ENCODE measurements at places on chromosomes 1 and 21.

- peak; percentile 41 for DNase-seq
Measured at GRCh38 chr1:161185282-161185682, 8.0 kb upstream of the B4GALT3 start.

GRCh38 chr1:53909946-53910345 lies 16.0 kb downstream of the DIO1 start:
- DNase-seq: no peak

GRCh38 chr1:210857705-210858104 lies 276.2 kb downstream of the KCNH1 start:
- no peak for DNase-seq

DNA sequence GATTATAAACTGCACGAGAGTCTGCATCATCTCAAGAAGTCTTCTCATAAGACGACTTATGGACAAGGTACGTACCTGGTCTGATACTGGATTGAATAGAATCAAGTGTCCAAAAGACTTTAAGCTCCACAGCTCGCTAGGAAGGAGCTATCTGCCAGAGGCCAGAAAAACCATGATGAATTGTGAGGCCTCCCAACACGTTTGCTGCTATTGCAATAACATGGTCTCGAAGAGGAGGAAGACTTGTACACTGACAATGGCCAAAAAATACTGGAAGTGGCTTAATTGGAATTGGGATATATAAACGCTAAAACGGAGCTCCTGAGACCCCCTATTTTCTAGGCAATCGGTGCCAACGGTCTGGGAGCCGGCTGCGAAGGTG lies 534 bp downstream of the DNAJC28 start:
- DNase-seq: no peak

GRCh38 chr1:184954232-184954995 lies 19.9 kb downstream of the NIBAN1 start:
- DNase-seq: no peak

DNA sequence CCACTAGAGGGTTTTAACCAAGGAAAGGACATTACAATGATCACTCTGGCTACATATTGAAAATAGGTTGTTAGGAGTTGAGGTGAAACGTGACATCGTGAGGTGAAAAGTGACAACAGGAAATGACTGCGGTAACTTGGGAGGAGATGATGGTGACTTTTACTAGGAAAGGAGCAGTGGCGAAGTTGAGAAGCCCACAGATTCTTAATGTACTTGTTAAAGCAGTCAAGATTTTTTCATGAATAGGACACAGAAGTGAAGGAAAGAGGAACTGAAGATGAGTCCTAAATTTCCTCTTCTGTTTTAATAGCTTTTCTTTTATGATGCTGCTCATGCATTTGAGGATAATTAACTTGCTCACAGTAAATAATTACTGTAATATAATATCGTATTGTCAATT lies 59.5 kb downstream of the OMA1 start:
- no peak for DNase-seq

GRCh38 chr1:86938450-86938849 lies 24.0 kb downstream of the HS2ST1 start:
- no peak for DNase-seq

- DNase-seq: peak; percentile 48
Measured at GRCh38 chr1:178486100-178487069, 10.4 kb downstream of the CLEC20A start.

DNA sequence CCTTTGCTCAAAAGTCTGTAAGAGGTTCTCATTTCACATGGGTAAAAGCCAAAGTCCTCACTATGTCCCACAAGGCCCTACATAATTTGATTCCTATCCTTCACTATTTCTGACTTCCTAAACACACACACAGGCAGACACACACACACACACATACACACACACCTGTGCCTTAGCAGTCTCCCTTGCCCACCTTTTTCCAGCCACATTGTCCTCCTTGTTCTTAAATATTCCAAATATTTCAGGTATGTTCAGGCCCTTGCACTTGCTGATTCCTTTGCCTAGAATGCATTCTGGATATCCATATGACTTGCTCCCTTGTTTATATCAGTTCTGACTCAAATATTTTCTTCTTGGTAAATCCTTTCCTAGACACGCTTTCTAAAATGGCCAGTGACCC lies 54.6 kb downstream of the NTNG1 start:
- DNase-seq: no peak

DNA sequence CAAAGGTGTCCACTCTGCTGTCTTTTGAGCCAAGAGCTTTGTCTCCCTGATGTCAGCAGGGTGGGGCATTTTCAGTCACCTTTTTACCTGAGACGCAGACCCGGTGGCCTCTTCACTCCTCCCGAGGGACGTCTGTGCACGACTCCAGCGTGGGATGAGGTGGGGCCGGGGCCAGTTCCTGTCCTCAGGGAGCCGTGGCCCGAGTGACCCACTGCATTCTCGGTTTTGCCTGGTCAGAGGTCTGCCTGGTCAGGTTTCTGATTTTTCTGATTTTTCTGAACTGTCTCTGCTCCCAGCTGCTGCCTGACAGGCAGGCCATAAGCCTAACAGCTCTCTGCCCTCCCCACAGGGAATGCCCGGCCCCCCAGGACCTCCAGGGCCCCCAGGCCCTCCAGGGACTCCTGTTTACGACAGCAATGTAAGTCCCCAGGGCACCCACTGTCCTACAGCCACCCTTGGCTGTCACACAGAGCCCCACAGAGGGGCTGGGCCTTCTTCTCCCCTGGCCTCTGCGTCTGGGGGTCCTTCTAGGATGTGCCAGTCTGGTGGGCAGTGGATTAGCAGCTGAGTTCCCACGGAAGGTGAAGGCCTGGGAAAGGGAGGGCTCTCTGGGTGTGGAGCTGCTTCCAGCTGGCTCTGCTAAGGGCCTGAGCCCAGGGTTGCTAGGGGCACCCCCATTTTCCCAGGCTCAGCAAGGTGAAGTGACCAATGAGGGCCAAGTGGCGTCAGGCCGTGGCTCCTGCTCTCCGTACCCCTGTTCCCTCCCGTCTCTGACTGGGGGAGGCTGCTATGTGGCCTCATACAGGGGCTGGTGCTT lies 45.9 kb downstream of the SLC19A1 start:
- DNase-seq: no peak

DNA sequence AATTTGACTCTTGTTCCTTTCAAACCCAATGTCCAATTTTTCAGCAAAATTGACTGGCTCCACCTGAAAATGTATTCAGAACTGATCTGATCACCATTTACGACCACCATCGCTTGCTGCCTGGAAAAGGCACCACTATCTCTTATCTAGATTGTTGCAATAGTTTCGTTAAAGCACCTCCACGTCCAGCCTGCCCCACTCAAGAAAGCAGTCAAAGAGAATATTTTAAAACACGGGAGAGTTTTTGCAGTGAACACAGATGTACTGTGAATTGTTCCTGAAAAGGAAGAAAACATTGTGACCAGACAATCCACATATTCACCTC lies 4.0 kb upstream of the OR11L1 start:
- no peak for DNase-seq

GRCh38 chr21:34639250-34639649 lies 24.3 kb upstream of the RCAN1 start:
- DNase-seq: no peak

DNA sequence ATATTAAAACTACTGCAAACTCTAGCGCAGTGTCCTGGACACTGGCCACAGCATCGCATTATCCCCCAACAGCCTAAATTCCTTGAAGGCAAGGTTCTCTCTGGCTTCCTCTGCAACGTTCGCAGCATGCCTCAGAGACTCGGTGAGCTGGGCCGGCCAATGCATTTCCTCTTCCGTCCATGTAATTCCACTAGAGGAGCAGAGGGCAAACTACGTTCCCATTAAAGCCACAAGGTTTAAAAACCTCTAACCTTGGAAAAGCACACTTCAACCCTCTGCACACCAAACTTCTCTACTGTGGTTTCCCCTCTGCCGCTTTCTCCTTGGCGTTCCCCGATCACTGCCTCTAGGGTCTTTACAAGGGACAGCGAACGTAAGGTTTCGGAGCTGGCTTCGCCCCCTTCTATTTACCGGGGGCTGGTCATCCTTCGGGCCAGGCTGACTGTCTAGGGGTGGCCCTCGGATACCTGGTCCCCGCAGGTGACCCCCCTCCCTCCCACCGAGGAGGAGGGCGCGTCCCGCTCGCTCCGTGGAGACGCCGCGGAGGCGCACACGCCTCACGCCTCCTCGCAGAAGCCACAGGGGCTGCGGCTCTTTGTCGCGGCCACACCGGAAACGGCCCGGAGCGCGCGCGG lies 456 bp upstream of the SMYD2 start:
- no peak for DNase-seq

DNA sequence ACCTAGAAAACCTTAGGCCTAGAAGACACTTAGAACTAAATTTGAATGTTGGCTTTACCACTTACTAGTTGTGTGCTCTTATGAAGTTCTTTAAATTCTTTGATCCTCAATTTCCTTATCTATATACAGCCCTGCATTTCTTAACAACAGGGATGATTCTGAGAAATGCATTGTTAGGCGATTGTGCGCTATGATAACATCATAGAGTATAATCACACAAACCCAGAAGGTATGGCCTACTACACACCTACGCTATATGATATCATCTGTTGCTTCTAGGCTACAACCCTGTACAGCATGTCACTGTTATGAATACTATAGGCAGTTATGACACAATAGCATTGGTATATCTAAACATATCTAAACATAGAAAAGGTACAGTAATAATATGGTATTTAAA lies 137.4 kb downstream of the CHD1L start:
- no peak for DNase-seq

- no peak for DNase-seq
Measured at GRCh38 chr1:4868521-4868920, 214.1 kb downstream of the AJAP1 start.

- peak; percentile 82 for DNase-seq
Measured at GRCh38 chr1:171741872-171742576, at the start of gene VAMP4. Gene VAMP4 (minus strand): TSS chr1:171742065. CDS start chr1:171738414, 3,651 bp downstream.

DNA sequence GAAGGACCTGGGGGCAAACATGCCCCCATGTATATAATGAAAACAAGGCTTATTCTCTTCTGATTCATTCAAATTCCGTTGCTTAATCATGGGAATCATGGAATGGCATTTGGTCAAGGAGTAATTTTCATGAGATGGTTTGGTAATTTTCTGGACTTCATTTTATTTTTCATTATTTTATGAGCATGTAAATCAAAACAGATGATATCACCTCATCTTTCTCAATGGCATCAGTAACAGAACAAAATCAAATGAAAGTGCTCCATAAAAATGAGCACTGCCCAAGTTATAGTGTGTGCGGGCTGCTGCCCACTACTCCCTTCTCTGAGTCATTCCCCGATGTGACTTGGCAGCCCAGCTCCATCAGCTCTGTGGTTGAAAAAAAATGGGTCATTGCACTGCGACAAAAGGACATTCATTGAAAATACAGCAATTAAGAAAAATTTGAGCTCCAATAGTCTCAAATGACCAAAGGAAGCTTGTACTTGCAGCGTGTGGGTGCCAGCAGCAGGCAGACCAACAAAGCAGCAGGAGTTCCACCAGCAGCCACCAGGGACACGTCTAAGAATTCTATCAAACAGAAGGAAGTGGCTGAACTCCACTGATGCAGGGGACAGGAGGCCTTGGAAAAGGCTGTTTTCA lies 84.3 kb upstream of the VAV3 start:
- no peak for DNase-seq

DNA sequence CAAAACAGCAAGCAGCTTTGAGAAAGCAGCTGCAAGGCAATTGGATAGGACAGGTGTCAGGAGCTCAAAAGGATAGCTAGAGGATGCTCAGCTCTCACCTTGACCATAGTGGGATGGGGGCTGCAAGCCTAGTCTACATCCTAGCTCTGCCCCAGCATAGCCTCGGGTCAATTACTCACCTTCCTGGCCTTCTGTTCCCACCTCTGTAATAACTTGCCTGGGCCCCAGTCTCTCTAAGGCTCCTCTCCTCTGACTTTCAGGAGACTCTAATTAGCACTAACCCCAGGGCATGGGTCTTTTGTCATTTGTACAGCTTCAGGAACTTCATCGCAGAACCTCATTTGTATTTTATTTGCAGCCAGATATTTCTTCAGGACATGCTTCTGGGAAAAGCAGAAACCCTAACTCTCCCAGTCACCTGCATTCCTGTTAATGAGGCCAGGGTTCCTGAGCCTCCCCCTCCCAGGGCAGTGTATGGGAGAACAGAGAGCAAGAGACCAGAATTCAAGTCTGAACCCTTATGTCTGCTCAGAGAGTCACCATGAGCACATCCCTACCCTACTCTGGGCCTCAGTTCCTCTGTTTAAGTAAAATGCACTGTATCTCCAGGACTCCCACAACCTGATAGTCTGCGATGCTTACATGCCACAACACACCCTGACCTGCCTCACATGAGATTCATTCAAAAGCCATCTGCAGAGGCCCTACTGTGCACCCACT lies 108.1 kb downstream of the MATN1 start:
- DNase-seq: no peak

GRCh38 chr1:9626201-9626608 lies 25.3 kb upstream of the PIK3CD start:
- peak; percentile 67 for DNase-seq

DNA sequence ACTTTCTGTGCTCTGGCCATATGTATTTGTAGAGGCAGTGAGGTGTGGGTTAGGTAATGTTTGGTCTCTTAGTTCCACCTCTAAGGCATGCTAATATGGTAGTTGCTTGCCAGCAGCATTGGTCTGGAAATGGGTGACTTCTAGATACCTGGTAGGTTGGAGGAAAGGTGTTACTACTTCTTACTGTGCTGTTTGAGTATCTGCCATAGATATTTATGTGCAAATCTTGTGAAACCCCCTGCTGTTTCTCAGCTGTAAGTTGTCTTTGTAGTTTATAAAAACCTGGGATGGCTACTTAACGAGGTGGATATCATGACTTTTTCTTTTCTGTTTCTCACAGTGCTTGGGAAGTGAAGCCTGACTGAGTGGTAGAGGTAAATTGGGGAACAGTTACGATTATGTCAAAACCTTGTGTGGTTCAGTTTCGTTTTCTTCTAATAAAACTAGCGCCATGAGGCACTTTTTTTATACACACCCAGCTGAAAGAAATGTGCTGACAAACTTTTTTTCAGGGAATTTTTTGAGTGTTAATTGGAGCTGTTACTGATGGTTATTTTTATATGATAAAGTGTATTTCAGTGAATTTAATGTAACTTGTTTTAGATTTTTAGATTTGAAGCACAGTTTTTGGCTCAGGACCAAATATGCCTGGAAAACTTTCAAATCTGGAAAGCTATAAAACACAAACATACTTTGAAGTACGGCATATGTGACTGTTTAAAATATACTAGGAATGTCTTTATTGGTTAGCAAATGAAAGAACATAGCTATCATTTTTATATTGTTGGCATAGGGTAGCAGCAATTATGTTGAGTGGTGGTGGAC lies 42.1 kb downstream of the CAMSAP2 start:
- DNase-seq: no peak

GRCh38 chr1:14750490-14750889 lies 152.0 kb downstream of the KAZN start:
- no peak for DNase-seq

- DNase-seq: no peak
Measured at GRCh38 chr1:65872301-65872700, 79.6 kb downstream of the PDE4B start.
